ENCODE measurements at places on chromosomes 2 and 18. TPM values are rescaled to one million over a fixed set of nuclear protein-coding genes. Genes with fewer than 3 reads are reported as not detected.
A peak's percentile ranks its signal among the peaks of the same experiment; 100 is the strongest.

GPR35 gene
- total RNA-seq = 19.3 TPM

TFCP2L1 gene
- 0.03 TPM for total RNA-seq

RAD51AP2 gene
- total RNA-seq = not detected

REG3A gene
- total RNA-seq = not detected

TLX2 gene
- total RNA-seq = 0.69 TPM

FABP1 gene
- total RNA-seq = not detected

SNORC gene
- total RNA-seq = 2.1 TPM

GRCh38 chr2:235021752-235022151, 69.9 kb downstream of the SH3BP4 start:
- DNase-seq = no peak

- no peak for DNase-seq
Observed at GRCh38 chr2:200199005-200199404, 107.5 kb upstream of the SPATS2L start.

- no peak for DNase-seq
Observed at GRCh38 chr18:65547046-65547445, 203.8 kb upstream of the CDH7 start.

DNA sequence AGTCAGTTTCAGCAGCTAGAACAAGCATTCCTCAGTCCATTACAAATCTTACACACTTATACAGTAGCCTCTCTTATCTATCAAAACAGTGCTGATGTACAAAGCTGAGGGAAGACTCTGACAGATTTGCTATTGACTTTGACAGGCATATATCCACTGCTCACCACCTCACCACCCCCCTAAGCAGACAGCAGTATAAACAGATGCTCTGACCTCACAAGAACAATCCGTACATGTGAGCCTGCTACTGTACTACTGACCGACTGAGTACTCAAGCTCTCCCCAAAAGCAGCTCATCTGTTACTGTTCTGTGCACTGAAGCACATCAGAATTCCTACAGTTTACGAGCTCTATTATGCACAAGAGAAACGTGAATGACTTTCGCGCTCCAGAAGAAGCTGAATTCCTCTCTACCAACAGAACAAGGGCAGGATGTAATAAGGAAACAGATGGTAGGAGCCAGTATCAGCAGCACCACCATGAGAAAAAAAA, 95.6 kb upstream of the PDE1A start:
- no peak for DNase-seq

GRCh38 chr2:219247678-219248642, 2.7 kb downstream of the STK16 start:
- DNase-seq = peak; percentile 63

DNA sequence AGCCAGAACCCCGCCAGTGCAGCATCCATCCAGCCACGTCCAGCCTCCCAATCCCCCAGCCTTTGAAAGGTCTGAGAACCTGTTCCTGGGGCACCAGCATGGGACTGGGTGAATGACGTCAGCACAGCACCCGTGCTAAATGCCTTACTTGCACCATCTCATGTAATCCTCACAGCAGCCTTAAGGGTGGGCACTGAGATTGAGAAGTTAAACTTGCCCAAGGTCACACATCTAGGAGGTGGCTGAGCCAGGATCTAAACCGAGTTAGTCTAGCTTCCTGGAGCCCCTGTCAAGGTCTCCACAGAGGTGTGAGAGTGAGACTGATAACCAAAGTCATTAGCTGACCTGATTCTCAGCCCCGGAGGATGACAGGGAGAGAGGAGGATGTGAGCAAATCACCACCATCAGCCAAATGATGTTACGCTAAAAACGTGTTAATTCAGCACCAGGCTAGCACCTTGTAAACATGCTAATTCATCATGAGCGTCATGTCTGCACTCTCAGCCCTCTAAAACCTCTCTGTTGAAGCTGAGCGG, 4.6 kb downstream of the CD8A start:
- peak; percentile 74 for DNase-seq

GRCh38 chr18:413233-413632, 87.3 kb downstream of the COLEC12 start:
- DNase-seq = no peak

- DNase-seq = no peak
Observed at GRCh38 chr2:140683658-140684057, 1447.2 kb downstream of the LRP1B start.

GRCh38 chr2:111919794-111920608, 21.6 kb downstream of the MERTK start:
- no peak for DNase-seq

GRCh38 chr2:74867841-74868658, 34.1 kb downstream of the HK2 start:
- DNase-seq = no peak

DNA sequence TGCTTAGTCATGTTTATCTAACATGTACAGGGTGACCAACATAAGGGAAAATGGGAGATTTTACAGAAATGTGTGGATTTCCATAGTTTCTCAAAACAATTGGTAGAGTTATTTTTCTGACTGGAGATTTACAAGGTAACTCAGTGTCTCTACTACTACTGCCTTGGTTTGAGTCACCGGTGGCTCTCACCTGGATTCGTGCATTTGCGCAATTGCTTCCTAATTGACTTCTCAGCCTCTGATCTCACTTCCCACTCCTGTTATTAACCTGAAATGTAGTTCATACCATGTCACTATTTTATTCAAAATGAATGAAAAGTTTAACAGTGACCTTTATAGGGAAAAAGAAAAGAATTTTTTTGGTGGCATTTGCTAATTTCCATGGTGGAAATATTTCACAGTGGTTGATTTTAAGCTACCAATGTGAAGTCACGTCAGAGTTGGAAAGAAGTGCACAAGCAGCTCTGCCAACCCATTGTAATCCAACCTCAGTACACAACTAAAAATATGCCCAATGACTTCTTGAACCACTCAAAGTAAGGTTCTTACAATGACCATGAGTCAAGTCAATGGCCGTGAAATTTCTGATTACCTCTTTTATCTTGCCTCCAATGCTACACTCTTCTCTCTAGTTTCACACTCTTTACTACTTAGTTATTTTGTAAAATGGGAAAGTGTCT, 94.0 kb downstream of the NYAP2 start:
- no peak for DNase-seq

DNA sequence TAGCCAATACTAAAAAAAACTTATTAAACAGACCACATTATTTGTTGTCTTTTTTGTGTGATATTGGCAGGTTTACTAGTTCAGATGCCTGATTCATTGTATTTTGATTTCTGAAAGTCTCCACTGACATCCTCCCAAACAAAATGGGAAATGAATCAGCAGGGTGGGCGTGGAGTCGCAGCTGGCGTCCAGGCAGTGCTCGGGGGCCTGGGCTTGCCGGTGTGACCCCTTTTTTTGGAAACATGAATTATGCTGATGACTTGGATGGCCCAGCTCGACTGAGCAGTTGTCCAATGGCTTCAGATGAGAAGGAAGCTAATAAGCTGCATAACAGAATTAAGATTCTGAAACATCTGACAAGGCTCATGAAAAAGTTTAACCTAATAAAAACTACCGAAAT, 1.7 kb upstream of the KCNG2 start:
- no peak for DNase-seq

DNA sequence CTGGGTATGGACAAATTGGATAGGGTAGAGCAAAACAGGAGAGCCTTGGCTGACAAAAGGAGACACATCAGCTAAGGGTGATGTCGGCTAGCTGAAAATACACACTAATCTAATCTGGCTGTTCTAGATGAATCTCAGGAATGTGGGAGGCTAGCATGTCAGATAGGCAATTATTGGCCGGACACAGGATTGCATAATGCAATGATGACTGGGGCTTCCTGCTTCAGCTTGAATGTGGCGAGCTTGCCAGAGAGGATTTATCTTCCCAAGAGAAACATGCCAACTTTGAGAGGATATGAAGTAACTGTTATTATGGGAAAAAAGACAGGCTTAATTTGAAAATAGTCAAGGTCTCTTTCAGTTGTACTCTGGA, 102.4 kb downstream of the TRIB2 start:
- no peak for DNase-seq

DNA sequence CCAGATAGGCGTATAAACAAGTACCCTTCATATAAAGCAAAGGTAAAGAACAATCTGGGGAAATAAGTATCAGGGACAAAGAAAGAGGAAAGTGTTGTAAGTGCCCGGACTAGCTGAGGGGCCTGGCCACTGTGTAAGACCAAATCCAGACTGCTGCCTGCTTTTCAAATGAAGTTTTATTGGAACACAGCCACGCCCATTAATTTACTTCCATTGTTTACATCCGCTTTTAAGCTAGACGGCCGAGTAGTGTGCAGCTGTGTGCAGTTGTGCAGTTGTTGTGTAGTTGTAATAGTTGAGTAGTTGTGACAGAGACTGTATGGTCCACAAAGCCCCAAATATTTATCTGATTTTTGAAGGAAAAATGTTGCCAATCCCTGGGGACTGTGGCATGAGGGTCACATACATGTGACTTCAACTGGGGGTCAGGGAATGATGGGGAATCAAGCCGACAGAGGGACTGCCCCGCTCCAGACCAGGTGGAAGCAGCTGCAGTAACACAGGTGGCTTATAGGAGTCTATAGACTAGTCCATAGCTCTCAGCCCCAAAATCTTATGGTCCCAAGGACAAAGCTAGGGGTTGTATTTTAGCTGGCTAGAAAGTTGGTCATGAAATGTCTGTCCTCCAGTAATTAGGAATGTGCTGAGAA, 30.0 kb downstream of the FHL2 start:
- no peak for DNase-seq

GRCh38 chr18:37769826-37770225, 204.2 kb upstream of the CELF4 start:
- DNase-seq = no peak

DNA sequence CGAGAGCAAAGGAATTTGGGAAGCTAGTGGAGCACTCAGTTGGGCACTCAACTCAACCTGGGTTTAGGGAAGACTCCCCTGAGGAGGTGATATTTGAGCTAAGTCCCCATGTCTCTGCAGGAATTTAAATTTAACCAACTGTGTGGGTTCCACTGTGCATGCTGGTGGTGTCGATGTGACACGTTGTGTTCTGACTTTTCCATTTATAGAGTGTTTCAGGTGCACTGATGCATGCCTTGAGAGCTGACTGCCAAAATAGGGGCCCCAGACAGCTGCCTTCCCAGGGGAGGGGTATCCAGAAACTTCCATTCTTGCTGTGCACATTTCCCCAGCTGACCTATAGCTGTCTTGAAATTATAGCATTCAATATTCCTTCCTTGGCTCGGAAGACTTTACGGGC, 63.7 kb upstream of the BCL2L11 start:
- no peak for DNase-seq
